Glutamatergic neuron (in vitro differentiated cells): ENCODE measurements at places on chromosomes 6 and 20. TPM values are rescaled to one million over a fixed set of nuclear protein-coding genes. Genes with fewer than 3 reads are reported as not detected.

The GPR6 gene
- not detected for total RNA-seq

The SASH1 gene
- 5.0 TPM for total RNA-seq

The CD40 gene
- 1.2 TPM for total RNA-seq

The ITPA gene
- 72.1 TPM for total RNA-seq

The FAM83C gene
- not detected for total RNA-seq

The EIF2S2 gene
- total RNA-seq, result 49.0 TPM

The HLA-DQA2 gene
- not detected for total RNA-seq

The TTLL9 gene
- 1.5 TPM for total RNA-seq

The ECT2L gene
- 2.7 TPM for total RNA-seq

The COL11A2 gene
- total RNA-seq, result 3.8 TPM

GRCh38 chr6:35213824-35214756, at the start of gene SCUBE3:
Gene SCUBE3, plus strand, starts transcription at chr6:35213956. Its CDS starts 463 bp downstream, at chr6:35214419.
- H3K4me3 ChIP-seq, result peak within 1 kb of the TSS; percentile 90
- H3K36me3 ChIP-seq, result no peaks in the 10 kb centered on the region
- H3K27ac ChIP-seq, result peak within 1 kb of the TSS; percentile 48
- DNase-seq, result peak; percentile 72
- peaks cover 26% of the 10 kb centered on the region for H3K27me3 ChIP-seq

- peak overlapping the region; percentile 75 for H3K4me3 ChIP-seq
- H3K4me1 ChIP-seq, result peaks cover 54% of the 10 kb centered on the region
- no peaks in the 10 kb centered on the region for H3K36me3 ChIP-seq
- DNase-seq, result no peak
- peak overlapping the region; percentile 98 for H3K27ac ChIP-seq
- H3K27me3 ChIP-seq, result peaks cover 8% of the 10 kb centered on the region
Measured at GRCh38 chr6:34147906-34148630, 2.2 kb upstream of the GRM4 start.

GRCh38 chr20:24497851-24498250, 28.4 kb downstream of the SYNDIG1 start:
- H3K36me3 ChIP-seq, result no peaks in the 10 kb centered on the region
- no peak for DNase-seq
- peaks cover 4% of the 10 kb centered on the region for H3K27me3 ChIP-seq
- H3K4me3 ChIP-seq, result no peak overlapping the region

DNA sequence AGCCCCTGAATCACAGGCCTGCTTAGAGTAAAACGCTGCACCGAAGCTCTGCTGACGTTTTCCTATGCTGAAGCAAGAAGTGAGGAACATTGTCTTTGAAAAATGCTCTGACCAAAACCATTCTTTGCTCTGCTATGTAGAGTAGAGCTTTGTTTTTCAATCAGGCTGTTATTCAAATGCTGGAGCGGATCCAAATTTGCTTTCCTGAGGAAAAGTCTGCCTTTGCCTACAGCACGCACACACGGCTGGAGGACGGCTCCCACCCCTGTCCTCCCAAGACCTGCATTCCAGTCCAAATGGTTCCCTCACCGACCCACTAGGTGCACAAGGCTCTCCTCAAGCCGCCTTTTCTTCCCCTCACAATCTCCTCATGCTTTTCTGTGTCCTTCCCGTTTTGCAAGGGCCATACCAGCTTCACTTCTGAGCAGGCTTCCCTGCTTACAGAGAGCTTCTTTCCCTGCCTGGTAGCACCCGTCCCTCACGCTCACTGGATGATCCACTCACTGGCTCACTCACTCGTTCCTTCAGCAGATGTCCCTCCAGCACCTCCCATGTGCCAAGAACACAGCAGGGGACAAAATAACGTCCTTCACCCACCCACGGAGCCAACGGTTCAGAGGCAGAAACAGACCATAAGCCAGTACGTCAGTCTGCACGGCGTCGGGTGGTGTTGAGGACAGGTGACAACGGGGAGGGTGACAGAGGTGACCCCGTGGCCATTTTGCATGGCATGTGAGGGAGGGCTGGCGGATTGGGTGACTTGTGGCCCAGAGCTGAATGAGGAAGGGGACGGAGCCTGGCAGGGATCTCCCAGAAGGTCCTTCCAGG, 137.9 kb upstream of the NEDD9 start:
- H3K36me3 ChIP-seq, result no peaks in the 10 kb centered on the region
- no peak overlapping the region for H3K27ac ChIP-seq
- H3K27me3 ChIP-seq, result no peaks in the 10 kb centered on the region
- no peak for DNase-seq

GRCh38 chr6:15412767-15413166, 166.9 kb downstream of the JARID2 start:
- peaks cover 10% of the 10 kb centered on the region for H3K36me3 ChIP-seq
- peaks cover 9% of the 10 kb centered on the region for H3K27me3 ChIP-seq
- DNase-seq, result no peak
- no peak overlapping the region for H3K4me3 ChIP-seq

- H3K4me1 ChIP-seq, result peaks cover 19% of the 10 kb centered on the region
- DNase-seq, result peak; percentile 42
- H3K4me3 ChIP-seq, result peak overlapping the region; percentile 65
- H3K36me3 ChIP-seq, result no peaks in the 10 kb centered on the region
- H3K27ac ChIP-seq, result peak overlapping the region; percentile 76
Measured at GRCh38 chr6:111552241-111552744, 53.4 kb downstream of the TRAF3IP2 start.

- no peak overlapping the region for H3K4me3 ChIP-seq
- no peak for DNase-seq
- peaks cover 2% of the 10 kb centered on the region for H3K27me3 ChIP-seq
- no peaks in the 10 kb centered on the region for H3K36me3 ChIP-seq
- H3K27ac ChIP-seq, result no peak overlapping the region
Measured at GRCh38 chr20:39359981-39360620, 398.0 kb downstream of the DHX35 start.

DNA sequence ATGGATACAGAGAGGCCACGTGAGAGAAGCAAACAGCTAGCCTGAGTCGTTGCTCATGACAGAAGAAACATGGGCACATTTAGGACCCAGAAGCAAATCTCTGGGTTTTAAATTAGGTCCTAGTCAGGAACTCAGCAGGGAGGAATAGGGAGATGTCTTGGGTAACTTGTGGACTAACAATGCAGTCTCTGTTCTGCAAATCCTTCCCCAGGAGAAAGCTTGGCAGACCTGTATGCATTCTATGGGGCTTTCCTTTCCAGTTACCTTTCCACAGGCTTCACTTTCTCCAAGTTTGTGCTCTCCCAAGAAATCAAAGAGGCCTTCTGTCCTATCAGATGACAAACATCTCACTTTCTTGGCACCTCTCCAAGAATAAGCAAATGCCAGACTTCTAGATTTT, 47.2 kb upstream of the PLCB4 start:
- H3K4me3 ChIP-seq, result no peak overlapping the region
- H3K27ac ChIP-seq, result no peak overlapping the region
- DNase-seq, result no peak
- H3K36me3 ChIP-seq, result no peaks in the 10 kb centered on the region

GRCh38 chr6:37551867-37552266, 52.2 kb upstream of the CCDC167 start:
- no peak for DNase-seq
- no peaks in the 10 kb centered on the region for H3K27me3 ChIP-seq
- H3K36me3 ChIP-seq, result no peaks in the 10 kb centered on the region
- H3K27ac ChIP-seq, result no peak overlapping the region

DNA sequence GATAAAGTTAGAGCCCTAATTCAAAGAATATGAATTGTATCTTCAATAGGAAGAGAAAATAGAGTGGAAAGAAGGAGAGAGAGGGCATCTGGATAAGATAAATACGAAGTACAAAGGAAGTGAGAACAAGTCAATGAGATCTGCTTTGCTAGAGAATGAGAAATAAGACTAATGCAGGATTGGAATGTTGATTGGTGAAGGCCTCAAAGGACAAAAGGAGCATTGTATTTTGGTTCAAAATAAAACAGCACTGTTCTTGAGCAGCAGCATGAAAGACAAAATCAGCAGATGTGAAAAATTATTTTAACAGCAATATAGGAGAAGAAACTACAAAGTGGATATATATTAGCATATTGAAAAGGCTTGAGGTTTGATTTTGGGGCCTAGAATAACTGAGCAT, 5.1 kb upstream of the TMEM244 start:
- H3K27me3 ChIP-seq, result peaks cover 5% of the 10 kb centered on the region
- no peak for DNase-seq
- H3K27ac ChIP-seq, result no peak overlapping the region
- no peak overlapping the region for H3K4me3 ChIP-seq
- no peaks in the 10 kb centered on the region for H3K36me3 ChIP-seq
- peaks cover 1% of the 10 kb centered on the region for H3K4me1 ChIP-seq

GRCh38 chr20:43209831-43210230, 20.1 kb upstream of the PTPRT start:
- H3K36me3 ChIP-seq, result no peaks in the 10 kb centered on the region
- no peak overlapping the region for H3K27ac ChIP-seq
- no peak for DNase-seq
- peaks cover 2% of the 10 kb centered on the region for H3K27me3 ChIP-seq
- H3K4me1 ChIP-seq, result no peaks in the 10 kb centered on the region

- DNase-seq, result no peak
- no peak overlapping the region for H3K4me3 ChIP-seq
Measured at GRCh38 chr6:3809982-3810381, 39.2 kb upstream of the FAM50B start.

DNA sequence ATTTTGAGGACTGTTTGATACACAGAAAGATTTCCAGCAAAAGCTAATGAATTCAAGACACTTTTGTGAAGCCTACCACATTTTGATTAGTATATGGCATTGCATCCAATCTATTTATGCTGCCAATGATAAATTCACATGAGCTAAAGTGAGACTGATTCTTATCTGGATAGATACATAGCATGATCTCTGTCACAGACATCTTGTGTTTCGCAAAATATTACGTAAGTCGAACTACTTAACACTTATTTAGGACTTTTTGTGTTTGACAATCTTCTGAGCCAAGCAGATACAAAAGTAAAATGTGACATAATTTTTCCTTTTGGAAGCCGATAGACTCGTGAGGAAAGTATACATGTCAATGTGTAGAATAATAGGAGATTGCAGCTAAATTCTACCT, 251.6 kb downstream of the HACE1 start:
- no peaks in the 10 kb centered on the region for H3K36me3 ChIP-seq
- H3K4me1 ChIP-seq, result no peaks in the 10 kb centered on the region
- no peak for DNase-seq
- no peak overlapping the region for H3K27ac ChIP-seq
- no peaks in the 10 kb centered on the region for H3K27me3 ChIP-seq
- no peak overlapping the region for H3K4me3 ChIP-seq

- DNase-seq, result no peak
- no peak overlapping the region for H3K4me3 ChIP-seq
Measured at GRCh38 chr6:108203189-108204112, 37.6 kb downstream of the NR2E1 start.

DNA sequence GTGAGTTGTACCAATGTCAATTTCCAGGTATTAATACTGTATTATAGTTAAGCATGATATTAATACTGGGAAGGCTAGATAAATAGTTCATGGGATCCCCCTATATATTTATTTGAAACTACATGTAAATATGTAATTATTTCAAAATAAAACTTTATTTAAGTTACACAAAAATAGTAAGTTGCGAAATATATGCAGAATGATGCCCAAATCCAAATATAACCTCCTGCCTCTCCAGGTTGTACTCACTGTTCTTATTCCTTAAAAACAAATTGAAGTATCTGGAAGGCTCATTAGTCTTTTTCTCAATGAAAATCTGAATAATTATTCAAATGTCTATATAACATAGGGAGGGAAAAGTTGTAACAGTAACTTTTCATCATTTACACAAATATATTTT, 161.9 kb upstream of the DEFB112 start:
- peaks cover 5% of the 10 kb centered on the region for H3K36me3 ChIP-seq
- peaks cover 32% of the 10 kb centered on the region for H3K4me1 ChIP-seq
- DNase-seq, result no peak
- no peak overlapping the region for H3K4me3 ChIP-seq
- peaks cover 1% of the 10 kb centered on the region for H3K27me3 ChIP-seq

- no peaks in the 10 kb centered on the region for H3K4me1 ChIP-seq
- DNase-seq, result no peak
- no peak overlapping the region for H3K27ac ChIP-seq
- peaks cover 2% of the 10 kb centered on the region for H3K27me3 ChIP-seq
- no peaks in the 10 kb centered on the region for H3K36me3 ChIP-seq
Measured at GRCh38 chr6:22716721-22717120, 147.4 kb downstream of the HDGFL1 start.

- H3K27me3 ChIP-seq, result peaks cover 2% of the 10 kb centered on the region
- no peaks in the 10 kb centered on the region for H3K36me3 ChIP-seq
- H3K4me3 ChIP-seq, result no peak overlapping the region
Measured at GRCh38 chr6:125009578-125009977, 47.3 kb downstream of the RNF217 start.

DNA sequence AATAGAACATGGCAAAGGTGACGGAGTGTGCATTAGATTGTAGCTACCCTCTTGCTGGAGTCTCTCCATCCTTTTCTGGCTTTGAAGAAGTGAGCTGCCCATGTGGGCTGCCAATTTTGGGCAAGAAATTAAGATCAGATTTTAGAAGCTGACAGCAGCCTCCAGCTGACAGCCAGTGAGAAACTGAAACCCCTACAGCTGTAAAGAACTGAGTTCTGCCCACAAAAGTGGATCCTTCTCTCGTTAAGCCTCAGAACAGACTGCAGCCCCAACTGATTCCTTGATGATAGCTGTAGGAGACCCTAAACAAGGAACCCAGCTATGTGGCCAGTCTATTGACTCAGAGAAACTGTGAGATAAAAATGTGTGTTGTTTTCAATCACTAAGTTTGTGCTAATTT, 134.1 kb downstream of the CD109 start:
- no peak overlapping the region for H3K4me3 ChIP-seq
- H3K27me3 ChIP-seq, result peaks cover 4% of the 10 kb centered on the region
- H3K4me1 ChIP-seq, result no peaks in the 10 kb centered on the region
- H3K27ac ChIP-seq, result no peak overlapping the region

GRCh38 chr6:156280065-156280464, 497.1 kb upstream of the ARID1B start:
- no peak overlapping the region for H3K4me3 ChIP-seq
- peaks cover 2% of the 10 kb centered on the region for H3K4me1 ChIP-seq
- peaks cover 9% of the 10 kb centered on the region for H3K36me3 ChIP-seq
- DNase-seq, result no peak

DNA sequence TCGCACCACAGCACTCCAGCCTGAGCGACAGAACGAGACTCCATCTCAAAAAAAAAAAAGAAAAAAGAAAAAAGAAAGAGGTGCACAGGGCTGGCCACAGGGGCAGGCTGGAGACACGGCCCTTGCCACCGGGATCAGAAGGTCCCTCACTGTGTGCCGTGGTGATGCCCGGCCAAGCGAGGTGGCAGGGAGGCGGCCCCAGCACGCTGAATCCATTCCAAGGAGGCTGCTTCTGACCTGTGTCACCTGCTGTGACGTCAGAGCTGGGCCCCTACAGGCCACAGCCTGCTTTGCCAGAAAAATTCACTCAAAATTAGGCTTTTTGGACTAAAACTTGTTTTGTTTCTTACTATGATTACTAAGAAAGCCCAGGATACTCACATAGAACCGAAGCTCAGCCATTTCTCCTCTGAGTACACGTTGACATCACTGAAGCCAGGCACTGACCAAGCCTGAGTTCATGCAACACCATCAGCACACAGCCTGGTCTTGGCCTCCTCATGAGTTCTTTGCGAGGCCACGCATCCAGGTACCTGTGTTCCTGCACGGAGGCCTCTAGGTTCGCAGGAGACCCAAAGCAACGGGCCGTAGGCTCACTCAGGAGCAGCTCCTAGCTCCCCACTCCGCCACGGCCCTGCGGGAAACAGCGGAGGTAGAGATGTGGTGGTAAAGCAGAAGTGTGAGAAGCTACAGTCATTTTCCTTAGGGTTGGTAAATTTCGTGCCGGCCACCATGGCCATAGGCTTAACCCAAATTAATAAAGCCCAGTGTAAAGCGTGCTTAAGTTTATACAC, 67.8 kb downstream of the THBS2 start:
- H3K4me3 ChIP-seq, result no peak overlapping the region
- DNase-seq, result no peak
- H3K4me1 ChIP-seq, result no peaks in the 10 kb centered on the region
- H3K36me3 ChIP-seq, result no peaks in the 10 kb centered on the region
- H3K27me3 ChIP-seq, result no peaks in the 10 kb centered on the region
- H3K27ac ChIP-seq, result no peak overlapping the region
